IPS DF 19.7 (cell line): ENCODE measurements at places on chromosomes 16 and 17.

GRCh38 chr16:23368469-23368868 is 66.4 kb downstream of the SCNN1B start:
- no peak for DNase-seq

DNA sequence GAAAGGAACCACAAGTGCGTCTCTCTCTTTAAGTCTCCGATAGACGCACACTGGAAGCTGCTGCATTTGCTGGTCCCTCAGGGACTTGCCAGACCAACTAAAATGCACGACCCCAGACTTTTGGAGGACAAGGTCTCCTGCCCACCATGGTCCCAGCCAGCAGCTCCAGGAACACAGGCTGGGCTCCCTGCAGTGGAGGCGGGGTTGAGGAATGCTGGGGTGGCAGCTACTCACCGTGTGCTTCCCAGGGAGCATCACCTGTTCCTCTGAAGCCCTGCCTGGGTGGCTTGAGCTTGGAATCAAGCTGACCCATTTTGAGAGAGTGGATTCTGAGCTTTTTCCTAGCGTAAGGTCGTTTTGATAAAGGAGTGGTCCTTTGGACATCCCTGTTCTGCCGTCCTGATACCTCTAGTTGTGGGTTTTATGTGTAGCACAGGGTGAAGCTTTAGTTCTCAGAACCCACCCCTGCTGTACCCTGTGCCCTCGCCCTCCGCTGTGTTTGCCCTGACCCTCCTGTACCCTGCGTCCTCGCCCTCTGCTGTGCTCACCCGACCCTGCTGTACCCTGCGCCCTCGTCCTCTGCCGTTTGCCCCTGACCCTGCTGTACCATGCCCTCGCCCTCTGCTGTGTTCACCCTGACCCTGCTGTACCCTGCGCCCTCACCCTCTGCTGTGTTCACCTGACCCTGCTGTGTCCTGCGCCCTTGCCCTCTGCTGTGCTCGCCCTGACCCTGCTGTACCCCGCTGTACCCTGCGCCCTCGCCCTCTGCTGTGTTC is 11.0 kb downstream of the ZNF276 start:
- no peak for DNase-seq

DNA sequence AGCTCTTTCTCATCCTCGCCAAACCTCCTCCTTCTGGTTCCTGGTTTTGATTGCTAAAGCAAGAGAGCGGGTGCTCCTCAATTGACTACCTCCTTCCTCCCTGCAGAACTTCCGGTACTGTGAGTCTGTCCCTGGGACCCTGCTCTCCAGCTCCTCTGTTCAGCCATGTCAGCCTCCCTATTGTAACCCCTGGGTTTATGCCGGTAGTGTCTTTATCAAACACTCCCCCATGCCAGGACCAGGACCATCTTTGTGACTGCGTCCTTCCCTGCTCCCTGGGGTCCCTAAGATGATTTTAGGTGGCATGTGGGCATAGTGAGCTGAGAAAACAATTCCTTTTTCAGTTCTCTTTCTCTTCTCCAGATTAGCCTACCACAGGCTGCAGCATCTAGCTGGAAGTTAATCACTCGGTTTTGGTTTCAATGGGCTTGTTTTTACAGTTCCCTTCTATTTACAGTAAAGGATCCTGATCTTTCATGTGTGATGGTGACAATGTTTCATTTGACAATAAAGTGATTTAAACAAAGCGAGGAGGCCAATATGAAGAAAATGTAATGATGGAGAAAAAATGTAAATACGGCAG is 27.7 kb upstream of the IL21R start:
- DNase-seq, result no peak

- no peak for DNase-seq
Observed at GRCh38 chr17:37698132-37698910, 46.5 kb downstream of the HNF1B start.

GRCh38 chr16:67191995-67192681 is at the start of gene E2F4:
TSS of gene E2F4 (plus strand) at chr16:67192155. CDS start at chr16:67192228, 73 bp downstream.
- DNase-seq, result no peak
